Left kidney (tissue), 8 donors: ENCODE measurements at places on chromosomes 6 and 20. TPM values are rescaled to one million over a fixed set of nuclear protein-coding genes. Genes with fewer than 3 reads are reported as not detected.

The UCKL1 gene
- polyA plus RNA-seq, result 51.0 TPM

The PRDM13 gene
- polyA plus RNA-seq, result not detected

The TRIM10 gene
- polyA plus RNA-seq, result 0.27 TPM

The FRS3 gene
- 5.0 TPM for polyA plus RNA-seq

The MUCL3 gene
- polyA plus RNA-seq, result 0.10 TPM

The SLC12A5 gene
- polyA plus RNA-seq, result 1.8 TPM

The C20orf96 gene
- polyA plus RNA-seq, result 50.7 TPM

The MCCD1 gene
- 11.9 TPM for polyA plus RNA-seq

The GRM4 gene
- 0.53 TPM for polyA plus RNA-seq

The DEFB132 gene
- 0.07 TPM for polyA plus RNA-seq

The PI3 gene
- polyA plus RNA-seq, result not detected

The NFS1 gene
- 31.3 TPM for polyA plus RNA-seq

The PNPLA1 gene
- 2.5 TPM for polyA plus RNA-seq

The CNBD2 gene
- 1.1 TPM for polyA plus RNA-seq

The SEMG1 gene
- not detected for polyA plus RNA-seq

The CD24 gene
- 1,102 TPM for polyA plus RNA-seq

The STX11 gene
- 0.27 TPM for polyA plus RNA-seq

The HLA-DOB gene
- polyA plus RNA-seq, result 0.32 TPM

The CLDN20 gene
- polyA plus RNA-seq, result 3.3 TPM

The B4GALT5 gene
- 51.5 TPM for polyA plus RNA-seq

The ALDH8A1 gene
- 30.9 TPM for polyA plus RNA-seq

The ARMC2 gene
- polyA plus RNA-seq, result 15.7 TPM

The SLC32A1 gene
- 1.6 TPM for polyA plus RNA-seq

The LTB gene
- 0.91 TPM for polyA plus RNA-seq

The SIRPB1 gene
- polyA plus RNA-seq, result 0.30 TPM

The MROH8 gene
- 9.2 TPM for polyA plus RNA-seq

The LIME1 gene
- polyA plus RNA-seq, result 4.3 TPM

The SOBP gene
- polyA plus RNA-seq, result 14.8 TPM

The PPP1R14C gene
- 21.6 TPM for polyA plus RNA-seq

The EMILIN3 gene
- 7.7 TPM for polyA plus RNA-seq

The MACROD2 gene
- polyA plus RNA-seq, result 17.2 TPM

The TREML4 gene
- not detected for polyA plus RNA-seq
